ENCODE measurements at places on chromosomes 12 and 14.
A peak's percentile ranks its signal among the peaks of the same experiment; 100 is the strongest.

DNA sequence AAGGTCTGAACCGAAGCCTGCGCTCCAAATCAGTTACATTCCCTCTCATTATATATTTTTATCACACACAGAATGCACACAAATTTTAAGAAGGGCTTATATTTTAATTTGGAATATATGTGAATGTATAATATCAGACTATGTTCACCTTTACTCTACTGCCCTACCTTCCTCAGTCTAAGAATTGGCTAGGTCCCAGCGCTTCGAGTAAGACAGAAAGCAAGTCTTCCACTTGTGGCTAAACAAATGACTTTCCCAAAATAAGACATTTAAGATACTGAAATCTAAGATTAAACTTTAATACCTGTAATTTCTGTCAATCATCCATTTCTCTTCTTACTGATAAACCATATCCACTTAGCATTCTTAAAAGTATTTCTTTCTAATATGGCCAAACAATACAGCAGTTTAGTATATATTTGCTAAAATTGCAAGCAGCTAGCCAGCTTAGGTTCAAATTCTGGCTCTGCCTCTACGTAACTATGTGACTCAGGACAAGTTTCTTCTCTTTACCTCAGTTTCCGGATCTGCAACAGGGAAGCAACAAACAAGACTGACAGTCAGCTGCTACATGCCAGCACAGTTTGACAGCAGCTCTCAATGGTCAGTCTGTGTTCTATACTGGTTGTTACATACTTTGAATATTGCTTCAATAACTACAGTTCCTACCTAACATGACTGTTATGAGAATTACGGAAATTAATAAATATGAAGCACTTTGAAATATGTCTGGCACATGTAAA, 2.0 kb downstream of the INTS13 start:
- DNase-seq: no peak

GRCh38 chr14:53663709-53664108, 292.9 kb downstream of the BMP4 start:
- DNase-seq: peak; percentile 62

DNA sequence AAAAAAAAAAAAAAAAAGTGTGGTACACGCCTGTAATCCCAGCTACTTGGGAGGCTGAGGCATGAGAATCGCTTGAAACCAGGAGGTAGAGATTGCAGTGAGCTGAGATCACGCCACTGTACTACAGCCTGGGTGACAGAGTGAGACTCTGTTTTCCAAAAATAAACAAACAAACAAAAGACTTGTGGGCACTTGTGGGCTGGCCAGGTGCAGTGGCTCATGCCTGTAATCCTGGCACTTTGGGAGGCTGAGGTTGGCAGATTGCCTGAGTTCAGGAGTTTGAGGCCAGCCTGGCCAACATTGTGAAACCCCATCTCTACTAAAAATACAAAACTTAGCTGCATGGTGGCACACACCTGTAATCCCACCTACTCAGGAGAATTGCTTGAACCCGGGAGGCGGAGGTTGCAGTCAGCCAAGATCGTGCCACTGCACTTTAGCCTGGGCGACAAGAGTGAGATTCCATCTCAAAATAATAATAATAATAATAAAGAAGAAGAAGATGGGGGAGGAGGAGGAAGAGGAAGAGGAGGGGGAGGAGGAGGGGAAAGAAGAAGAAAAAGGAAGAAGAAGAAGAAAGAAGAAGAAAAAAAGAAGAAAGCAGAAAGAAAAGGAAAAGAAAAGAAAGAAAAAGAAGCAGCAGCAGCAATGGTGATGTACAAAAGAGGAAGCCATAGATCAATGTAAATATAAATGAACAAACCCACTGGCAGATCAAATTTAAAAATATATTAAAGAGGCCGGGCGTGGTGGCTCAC, 27.9 kb upstream of the CCNT1 start:
- DNase-seq: no peak

DNA sequence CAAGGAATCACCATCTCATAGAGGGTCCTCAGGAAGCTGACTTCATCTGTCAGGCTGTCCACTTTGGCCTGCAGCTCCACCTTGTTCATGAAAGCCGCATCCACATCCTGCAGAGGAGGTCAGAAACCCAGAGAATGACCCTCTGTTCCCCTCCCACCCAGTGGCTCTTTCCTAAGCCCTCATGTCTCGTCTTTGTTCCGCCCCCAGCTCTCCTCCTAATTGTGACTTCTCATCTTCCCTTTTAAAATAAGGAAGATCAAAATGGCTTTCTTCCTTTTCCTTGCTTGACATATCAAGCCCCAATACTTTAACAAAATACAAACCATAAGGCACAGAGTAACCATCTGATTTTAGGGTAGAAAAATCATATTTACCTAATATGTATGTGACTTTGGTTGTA, 4.4 kb downstream of the KRT76 start:
- no peak for DNase-seq

DNA sequence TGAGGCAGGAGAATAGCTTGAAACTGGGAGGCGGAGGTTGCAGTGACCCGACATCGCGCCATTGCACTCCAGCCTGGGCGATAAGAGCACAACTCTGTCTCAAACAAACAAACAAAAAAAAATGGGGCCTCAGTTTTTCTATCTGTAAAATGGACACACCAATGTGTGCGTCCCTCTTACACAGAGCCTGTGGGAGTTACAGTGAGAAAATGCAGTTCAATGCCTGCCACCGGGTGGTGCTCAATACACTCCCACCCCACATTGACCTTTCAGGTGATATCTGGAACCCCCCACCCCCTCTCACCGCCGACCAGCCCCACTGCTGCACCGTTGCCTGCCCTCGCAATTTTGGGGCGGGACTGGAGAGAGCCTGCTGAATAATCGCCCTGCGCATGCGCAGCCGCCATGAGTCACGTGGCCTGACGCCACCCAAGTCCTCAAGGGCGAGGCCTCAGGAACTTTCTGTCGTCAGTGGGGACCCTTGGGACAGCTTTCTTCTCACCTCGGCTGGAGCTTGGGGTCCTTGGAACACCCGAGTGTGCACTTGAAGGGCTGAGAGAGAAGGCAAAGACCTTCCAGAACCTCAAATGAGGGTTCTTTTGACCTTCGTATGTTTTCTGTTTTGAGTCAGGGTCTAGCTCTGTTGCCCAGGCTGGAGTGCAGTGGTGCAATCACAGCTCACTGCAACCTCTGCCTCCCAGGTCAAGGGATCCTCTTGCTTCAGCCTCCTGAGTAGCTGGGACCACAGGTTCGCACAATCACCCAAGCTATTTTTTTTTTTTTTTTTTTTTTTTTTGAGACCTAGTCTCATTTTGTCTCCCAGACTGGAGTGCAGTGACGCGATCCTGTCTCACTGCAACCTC, 14.6 kb upstream of the CABP1 start:
- DNase-seq: no peak

DNA sequence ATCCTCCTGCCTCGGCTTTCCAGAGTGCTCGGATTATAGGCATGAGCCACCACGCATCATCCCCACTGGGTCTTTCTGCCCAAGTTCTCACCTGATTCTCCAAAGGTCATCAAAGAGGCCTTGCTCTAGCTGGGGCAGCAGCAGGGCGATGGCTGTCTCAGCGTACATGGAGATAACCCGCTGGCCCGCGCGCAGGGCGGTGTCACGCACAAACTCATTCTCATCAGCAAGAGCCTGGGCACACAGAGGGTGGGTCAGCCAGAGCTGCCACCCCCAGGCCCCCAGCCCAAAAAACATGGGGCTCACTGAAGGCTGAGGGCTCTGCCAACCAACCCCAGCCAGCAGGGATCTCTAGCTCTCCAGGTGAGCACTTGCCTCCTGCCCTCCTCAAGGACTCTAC, 27.7 kb upstream of the RAB35 start:
- DNase-seq: no peak

- DNase-seq: peak; percentile 88
Measured at GRCh38 chr12:124771462-124772288, 92.0 kb downstream of the SCARB1 start.

DNA sequence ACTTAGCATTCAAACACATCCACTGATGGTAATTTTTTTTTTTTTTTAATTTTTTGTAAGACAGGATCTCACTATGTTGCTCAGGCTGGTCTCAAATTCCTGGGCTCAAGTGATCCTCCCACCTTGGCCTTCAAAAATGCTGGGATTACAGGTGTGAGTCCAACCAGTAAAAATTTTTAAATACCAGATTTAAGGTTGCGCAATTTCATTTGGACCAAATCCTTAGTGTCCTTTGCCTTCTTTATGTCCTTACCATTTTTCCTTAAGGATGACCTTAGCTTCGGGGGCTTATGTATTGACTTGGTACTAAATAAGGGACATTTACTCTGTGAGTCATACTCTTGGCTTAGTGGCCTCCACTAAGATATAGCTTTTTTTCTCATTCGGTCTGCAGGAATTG, 4.1 kb upstream of the PLBD1 start:
- no peak for DNase-seq

- peak; percentile 92 for DNase-seq
Measured at GRCh38 chr12:94571556-94571955, 78.8 kb downstream of the TMCC3 start.

GRCh38 chr12:68932961-68933893, at the start of gene CPM:
CPM (minus strand) TSS chr12:68933171; CDS start chr12:68932837, 334 bp downstream.
- peak; percentile 68 for DNase-seq

DNA sequence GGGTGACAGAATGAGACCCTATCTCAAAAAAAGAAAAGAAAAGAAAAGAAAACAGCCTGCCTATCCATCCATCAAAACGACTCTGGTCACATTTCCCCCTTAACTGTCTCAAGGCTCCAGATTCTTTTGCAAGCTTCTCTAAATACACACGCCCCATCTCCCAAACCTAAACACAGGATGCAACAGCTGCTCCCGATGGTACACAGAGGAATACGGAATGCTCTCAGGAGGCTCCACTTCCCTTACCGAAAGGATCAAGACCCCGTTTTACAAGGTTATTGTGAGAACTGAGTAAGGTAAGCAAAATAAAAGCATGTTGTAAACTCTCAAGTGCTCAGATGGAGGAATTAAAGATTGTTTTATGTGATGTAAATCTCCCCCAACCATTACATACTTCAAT, 62.3 kb downstream of the NT5DC3 start:
- no peak for DNase-seq

DNA sequence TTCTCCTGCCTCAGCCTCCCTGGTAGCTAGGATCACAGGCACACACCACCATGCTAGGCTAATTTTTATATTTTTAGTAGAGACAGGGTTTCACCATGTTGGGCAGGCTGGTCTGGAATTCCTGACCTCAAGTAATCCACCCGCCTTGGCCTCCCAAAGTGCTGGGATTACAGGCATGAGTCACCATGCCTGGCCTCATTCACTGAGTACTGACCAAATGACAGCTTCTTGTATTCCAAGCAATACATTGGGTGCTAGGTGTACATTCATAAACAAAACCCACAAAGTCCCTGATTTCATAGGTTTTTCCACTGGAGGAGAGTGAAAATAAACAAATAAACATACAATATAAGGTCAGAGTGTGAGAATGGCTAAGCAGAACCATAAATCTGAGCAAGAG, 136.3 kb downstream of the HELB start:
- no peak for DNase-seq

DNA sequence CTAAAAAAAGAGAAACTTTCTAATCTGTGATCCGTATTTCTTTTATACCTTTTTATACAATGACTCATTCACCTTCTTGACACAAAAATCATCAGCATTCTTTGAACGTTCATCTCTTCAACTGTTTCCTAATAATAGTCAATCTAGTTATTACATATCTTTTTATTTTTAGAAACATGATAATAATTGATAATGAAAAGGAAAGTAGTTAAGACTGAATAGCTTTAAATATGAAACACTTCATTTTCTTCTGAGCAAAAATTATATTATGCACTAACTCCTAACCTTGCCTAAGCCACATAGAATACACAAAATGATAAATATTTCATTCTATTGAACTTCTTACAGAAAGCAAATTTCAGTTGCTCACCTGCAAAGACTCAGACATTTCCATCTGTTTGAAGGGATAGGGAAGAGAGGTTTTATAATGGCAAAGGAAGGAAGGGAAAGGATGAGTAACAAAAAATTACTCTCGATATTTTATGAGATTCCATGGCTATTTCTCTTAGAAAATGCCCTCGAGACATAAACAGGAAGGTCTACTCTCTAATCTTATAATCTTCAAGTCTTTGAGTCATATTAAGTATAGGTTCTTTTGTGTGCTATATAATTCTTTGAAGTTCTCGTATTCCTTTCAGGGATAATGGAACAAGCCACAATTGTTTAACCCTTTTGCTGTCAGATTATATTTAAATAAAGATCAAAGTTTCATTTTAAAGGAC, 7.5 kb upstream of the KLHL42 start:
- no peak for DNase-seq

GRCh38 chr12:98754095-98754494, 109.0 kb downstream of the APAF1 start:
- DNase-seq: no peak

DNA sequence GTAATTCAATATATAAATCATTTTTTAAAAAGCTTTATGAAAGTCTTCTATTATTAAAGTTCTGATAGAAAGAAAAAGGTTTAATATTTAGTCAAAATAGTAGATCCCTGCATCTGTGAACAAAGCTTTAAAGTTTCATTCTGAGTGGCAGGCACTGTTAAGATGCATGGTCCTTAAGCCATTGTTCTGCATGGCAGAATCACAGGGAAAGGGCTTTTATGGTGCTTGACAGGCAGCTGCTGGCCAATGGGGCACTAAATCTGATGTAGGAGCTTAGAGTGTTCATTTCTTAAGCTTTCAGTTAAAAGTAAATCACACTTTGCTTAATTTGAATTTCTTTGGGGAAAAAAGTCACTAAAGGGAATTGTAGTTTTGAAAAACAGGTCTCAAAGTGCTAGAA, 148.2 kb downstream of the PLEKHA5 start:
- peak; percentile 36 for DNase-seq

GRCh38 chr12:26953447-26953846, 15.2 kb downstream of the FGFR1OP2 start:
- peak; percentile 10 for DNase-seq

- DNase-seq: no peak
Measured at GRCh38 chr12:13082861-13083260, 20.6 kb downstream of the GSG1 start.

GRCh38 chr12:9992296-9992695, 6.6 kb downstream of the CLEC1B start:
- no peak for DNase-seq

DNA sequence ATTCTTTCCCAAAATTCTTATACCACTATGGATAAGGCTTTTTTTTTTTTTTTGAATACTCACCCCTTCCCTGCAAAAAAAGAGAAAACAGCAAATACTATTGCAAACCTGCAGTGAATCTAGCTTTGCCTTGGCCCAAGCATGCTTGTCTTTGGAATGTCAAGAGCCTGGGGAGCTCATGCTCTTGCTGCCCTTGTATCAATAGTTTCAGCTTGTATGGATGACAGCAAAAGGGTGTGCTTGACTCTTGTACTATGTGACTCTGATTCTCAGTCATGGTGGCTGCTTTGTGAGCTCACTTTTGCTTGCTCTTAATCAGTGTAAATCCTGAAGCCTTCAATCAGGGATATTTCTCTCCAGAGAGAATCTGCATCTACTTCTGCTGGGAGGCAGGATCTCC, 149.2 kb downstream of the EMP1 start:
- DNase-seq: no peak

- no peak for DNase-seq
Measured at GRCh38 chr12:53292426-53292825, 2.9 kb upstream of the PFDN5 start.

Measured in kidney (tissue), 22 donors.